ENCODE measurements at places on chromosomes 2 and 18.
A peak's percentile ranks its signal among the peaks of the same experiment; 100 is the strongest.

GRCh38 chr18:55763805-55764204, 175.8 kb upstream of the TCF4 start:
- no peak for DNase-seq

- DNase-seq = no peak
Measured at GRCh38 chr2:193371200-193371599, 1176.5 kb upstream of the TMEFF2 start.

- peak; percentile 34 for DNase-seq
Measured at GRCh38 chr2:217820904-217821303, 181.9 kb downstream of the TNS1 start.

DNA sequence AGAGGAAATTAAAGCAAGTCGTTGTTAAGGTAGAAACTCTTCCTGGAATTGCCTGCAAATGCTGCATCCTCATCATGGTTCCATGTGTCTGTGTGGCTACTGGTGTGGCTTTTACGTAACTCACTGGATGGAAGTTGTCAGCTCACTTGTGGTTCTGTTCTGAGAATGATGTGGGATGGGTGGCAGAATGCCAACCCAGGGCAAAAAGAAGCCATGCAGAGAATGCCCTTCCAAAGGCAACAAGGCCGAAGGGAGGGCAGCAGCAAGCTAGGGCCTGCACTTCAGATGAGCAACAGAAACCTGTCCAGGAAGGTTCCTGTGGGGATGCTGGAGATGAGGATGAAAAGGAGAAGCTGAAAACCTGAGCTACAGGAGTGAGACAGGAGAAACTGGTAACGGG, 10.4 kb upstream of the NAPG start:
- DNase-seq = no peak

DNA sequence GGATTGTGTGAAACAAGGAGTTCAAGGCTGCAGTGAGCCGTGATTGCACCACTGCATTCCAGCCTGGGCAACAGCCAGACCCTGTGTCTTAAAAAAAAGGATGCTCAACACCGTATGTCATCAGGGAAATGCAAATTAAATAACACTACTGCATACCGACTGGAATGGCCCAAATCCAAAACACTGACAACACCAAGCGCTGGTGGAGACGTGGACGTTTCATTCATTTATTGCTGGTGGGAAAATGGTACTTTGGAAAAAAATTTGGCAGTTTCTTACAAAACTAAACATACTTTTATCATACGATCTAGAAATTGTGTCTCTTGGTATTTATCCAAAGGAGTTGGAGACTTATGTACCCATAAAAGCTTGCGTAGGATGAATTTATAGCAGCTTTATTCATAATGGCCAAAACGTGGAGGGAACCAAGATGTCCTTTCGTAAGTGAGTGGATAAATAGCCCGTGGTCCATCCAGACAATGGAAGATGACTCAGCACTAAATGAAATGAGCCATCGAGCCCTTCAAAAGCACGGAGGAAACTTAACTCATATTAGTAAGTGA, 24.2 kb downstream of the NEU4 start:
- DNase-seq = no peak

DNA sequence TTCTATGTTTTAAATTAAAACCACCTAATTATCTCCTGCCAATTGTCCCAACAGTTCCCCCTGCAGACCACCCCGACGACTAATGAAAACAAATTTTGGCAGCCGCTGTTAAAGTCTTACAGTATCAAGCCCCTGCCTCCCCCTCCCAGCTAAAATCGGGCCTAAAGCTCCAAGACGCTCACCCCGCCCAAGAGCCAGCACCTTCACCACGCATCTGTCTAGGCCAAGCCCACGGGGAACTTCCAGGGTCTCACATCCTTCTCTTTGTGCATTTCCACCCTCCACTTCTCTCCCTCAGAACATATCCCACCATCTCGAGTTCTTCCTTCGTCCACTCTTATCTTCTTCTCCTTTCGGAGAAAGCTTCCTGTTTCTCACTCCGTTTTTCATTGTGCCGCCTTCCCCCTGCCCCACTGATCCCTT, 445 bp downstream of the PRPF40A start:
- DNase-seq = no peak

GRCh38 chr2:187875261-187876141, 321.3 kb upstream of the TFPI start:
- DNase-seq = no peak

DNA sequence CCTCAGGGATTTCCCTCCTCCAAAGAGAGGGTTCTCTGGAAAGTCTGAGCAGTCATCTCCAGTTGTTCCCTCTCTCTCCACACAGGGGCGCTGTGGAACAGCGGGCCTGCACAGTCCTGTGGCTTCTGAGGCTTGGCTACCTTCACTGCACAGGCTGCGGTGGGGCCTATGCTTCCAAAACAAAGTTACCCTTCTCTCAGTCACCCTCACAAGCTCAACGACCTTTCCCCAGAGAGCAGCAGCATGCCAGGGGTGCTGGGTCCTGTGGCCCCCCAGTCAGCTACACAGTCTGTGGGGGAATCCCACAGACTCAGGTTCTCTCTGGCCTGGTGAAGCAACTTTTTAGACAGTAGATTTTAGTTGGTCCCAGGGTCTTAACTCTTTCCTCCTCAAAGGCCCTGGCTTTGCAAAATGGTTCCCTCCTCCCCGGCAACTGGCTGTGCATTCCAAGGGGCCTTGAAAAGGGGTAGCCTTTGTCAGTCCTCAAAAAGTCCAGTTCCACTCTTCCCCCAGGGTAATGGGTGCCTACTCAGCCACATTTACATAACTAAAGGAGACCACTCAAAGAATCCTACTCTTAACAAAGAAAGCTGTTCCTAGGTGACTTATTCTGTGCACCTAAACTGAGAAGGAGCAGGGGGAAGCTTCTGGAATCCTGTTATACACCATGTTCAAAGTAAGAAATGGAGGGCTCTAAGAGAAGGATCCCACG, 14.9 kb downstream of the B3GNT7 start:
- DNase-seq = no peak

DNA sequence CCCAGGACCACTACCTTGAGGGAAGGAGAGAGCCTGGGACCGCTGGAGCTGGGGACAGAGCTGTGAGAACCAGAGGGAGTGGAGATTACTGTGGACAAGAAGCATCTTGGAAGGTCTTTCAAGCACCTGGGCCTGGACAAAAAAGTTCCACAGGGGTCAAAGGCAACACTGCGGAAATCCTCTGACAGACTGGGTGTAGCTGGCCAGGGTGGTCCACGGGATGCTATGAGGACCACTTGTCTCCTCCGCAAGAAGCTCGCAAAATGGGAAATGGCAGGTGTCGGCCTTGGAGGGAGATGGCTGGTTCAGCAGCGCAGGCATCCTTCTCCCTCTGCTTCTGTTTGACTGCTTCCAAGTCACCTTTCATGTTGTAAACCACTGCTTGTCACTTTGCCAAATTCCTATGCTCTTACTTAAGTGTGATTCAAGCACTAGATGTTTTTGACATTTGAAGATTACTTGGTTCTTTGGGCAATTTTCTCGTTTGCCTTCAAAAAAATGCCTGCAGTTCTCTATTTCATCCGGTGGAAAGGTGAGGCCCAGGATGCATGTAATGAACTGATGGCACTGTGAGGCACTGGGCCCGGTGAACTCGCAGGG, 27.7 kb downstream of the KLHL29 start:
- no peak for DNase-seq

DNA sequence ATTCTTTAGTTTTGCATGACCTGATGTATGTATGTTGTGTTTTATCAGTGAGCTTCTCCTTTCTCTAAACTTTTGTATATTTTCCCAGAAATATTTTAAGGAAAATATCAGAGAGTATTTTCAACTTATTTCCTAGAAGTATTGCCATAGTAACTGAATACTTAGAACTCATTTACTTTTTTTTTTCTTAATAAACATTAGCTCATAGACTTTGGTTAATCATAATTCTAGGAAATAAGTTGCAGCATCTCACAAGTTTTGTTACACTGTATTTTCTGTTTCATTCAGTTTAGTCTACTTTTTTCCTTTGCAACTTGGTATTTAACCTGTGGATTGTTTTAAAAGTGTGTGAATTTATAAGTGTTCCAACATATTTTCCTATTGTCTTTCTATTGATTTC, 27.5 kb downstream of the SMCHD1 start:
- no peak for DNase-seq

Measured in Right ventricle myocardium inferior (tissue), 1 donor.